Colonic mucosa (tissue), 4 donors: ENCODE measurements at places on chromosomes 1 and 21. TPM values are rescaled to one million over a fixed set of nuclear protein-coding genes. Genes with fewer than 3 reads are reported as not detected.
A peak's percentile ranks its signal among the peaks of the same experiment; 100 is the strongest.

GRCh38 chr21:14675774-14676530 lies 129.8 kb upstream of the SAMSN1 start:
- H3K4me3 ChIP-seq, result no peak overlapping the region
- no peaks in the 10 kb centered on the region for H3K36me3 ChIP-seq
- H3K4me1 ChIP-seq, result no peaks in the 10 kb centered on the region
- no peaks in the 10 kb centered on the region for H3K27me3 ChIP-seq

- H3K27ac ChIP-seq, result no peak overlapping the region
- H3K27me3 ChIP-seq, result no peaks in the 10 kb centered on the region
- no peaks in the 10 kb centered on the region for H3K4me1 ChIP-seq
- H3K4me3 ChIP-seq, result no peak overlapping the region
Measured at GRCh38 chr1:93766451-93766850, 84.8 kb upstream of the BCAR3 start.

GRCh38 chr1:163290025-163290640 lies 31.6 kb upstream of the NUF2 start:
- no peaks in the 10 kb centered on the region for H3K4me1 ChIP-seq
- no peak overlapping the region for H3K4me3 ChIP-seq
- H3K36me3 ChIP-seq, result no peaks in the 10 kb centered on the region
- no peak for DNase-seq
- no peaks in the 10 kb centered on the region for H3K27me3 ChIP-seq
- H3K27ac ChIP-seq, result no peak overlapping the region

ERVH48-1 gene
- total RNA-seq, result not detected

GRCh38 chr1:24644100-24644384 lies 940 bp downstream of the SRRM1 start:
- no peaks in the 10 kb centered on the region for H3K4me1 ChIP-seq
- H3K4me3 ChIP-seq, result peak overlapping the region; percentile 77
- peaks cover 13% of the 10 kb centered on the region for H3K36me3 ChIP-seq
- no peaks in the 10 kb centered on the region for H3K27me3 ChIP-seq

NBPF4 gene
- 0.37 TPM for total RNA-seq

DNA sequence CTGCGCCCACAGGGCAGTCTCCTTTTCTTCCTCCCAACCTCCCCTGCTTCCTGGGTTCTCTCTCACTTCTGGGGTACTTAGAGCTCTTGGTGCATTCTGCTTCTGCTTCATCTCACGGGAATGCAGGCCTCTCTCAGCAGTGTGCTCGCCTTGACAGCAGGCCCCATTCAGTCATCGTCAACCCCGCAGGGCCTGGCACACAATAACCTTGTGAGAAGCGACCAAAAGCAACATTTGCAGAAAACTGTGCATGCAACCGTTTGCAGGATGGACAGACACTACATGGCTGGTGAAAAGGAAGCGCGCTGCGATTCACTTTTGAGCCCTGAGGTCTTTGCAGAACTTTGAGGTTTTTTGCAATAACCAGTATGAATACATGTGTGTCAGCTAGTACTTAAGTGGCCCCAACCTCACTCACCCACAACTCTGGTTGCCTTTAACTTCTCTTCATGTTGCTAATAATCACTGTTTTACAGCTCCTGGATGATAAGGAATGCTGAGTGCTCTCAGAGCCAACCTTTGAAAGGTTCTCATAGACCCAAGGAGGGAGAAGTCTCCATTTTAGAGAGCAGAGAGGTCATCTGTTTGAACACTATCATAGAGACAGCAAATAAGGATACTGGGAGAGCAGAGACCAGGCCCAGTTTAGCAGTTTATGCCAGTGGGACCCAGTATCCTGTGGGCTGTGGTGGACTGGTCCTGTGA lies 2.5 kb upstream of the CD160 start:
- no peak overlapping the region for H3K27ac ChIP-seq
- no peak overlapping the region for H3K4me3 ChIP-seq
- peaks cover 4% of the 10 kb centered on the region for H3K4me1 ChIP-seq

AK5 gene
- total RNA-seq, result 1.1 TPM

- peak overlapping the region; percentile 63 for H3K27ac ChIP-seq
- peak; percentile 51 for DNase-seq
- H3K36me3 ChIP-seq, result no peaks in the 10 kb centered on the region
- peak overlapping the region; percentile 86 for H3K4me3 ChIP-seq
Measured at GRCh38 chr1:232629250-232630046, 485 bp downstream of the SIPA1L2 start.
